ENCODE measurements at places on chromosomes 12 and 14.

DNA sequence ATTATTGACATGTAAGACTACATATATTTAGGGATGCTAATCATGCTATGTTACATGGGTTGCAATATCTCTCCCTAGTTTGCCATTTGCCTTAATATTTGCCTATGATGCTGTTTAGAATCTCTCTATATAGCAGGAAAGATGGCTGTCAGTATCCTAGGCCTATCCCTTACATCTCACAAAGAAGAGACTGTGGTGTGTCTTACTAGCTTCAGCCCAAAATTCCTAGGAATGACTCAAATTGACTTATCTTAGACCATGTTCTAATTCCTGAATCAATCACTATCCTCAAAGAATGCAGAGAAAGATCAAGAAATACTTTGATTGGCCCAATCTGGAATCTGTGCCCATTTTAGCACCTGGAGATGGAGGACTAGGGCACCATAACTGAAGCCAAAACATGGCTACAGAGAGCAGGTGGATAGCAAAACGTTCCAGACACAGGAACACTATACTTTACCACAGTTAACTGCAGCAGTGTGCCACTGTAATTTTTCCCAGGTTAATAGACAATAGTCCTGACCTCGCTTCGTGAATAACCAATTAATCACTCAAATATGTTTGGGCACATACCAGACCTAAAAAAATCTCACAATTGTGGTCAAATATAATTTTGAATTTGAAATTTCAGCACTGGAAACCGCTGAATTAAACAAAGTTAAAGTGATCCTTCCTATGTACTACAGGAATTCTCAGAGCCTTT is 32.7 kb upstream of the GLIPR1 start:
- DNase-seq = no peak

- DNase-seq = no peak
Observed at GRCh38 chr14:56131004-56131864, 13.0 kb downstream of the PELI2 start.

DNA sequence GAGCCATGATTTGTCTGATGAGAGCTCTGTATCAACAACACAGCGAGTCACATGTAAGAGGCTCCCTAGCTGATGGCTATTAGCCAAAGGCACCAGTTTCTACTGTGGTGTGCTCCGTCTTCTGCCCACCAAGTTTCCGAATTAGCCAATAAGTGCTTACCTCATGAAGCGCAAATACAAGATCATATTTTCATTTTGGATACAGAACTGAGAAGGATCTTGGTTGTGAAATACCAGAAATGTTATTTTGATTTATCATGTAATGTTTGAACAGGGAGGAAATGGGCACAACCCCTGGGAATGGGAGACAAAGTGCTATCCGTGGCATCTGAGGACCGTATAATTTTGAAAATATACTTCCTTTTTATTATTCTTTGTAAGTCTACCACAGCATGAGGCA is 234.3 kb downstream of the DACT1 start:
- DNase-seq = no peak

DNA sequence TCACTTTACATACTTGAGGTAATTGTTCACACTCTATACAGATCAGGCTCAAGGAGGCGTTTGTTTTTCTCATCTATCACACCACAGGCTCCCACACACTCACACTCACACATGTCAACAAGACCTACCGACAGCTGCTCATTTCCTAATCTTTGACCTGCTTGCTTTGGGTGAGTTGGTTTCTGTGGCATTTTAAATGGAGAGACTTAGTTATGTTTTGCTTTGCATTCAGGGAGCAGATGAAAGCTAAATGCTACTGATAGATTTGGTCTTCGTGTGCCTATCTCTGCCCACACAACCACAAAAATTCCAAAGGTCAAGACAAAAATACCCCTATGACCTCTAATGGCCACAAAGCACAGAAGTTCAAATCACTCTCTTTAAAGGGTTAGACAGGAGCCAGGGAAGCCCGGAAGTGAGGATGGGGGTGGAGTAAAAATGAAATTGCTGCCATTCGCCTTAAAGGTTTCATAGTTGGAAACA is 203.5 kb upstream of the G2E3 start:
- DNase-seq = no peak

DNA sequence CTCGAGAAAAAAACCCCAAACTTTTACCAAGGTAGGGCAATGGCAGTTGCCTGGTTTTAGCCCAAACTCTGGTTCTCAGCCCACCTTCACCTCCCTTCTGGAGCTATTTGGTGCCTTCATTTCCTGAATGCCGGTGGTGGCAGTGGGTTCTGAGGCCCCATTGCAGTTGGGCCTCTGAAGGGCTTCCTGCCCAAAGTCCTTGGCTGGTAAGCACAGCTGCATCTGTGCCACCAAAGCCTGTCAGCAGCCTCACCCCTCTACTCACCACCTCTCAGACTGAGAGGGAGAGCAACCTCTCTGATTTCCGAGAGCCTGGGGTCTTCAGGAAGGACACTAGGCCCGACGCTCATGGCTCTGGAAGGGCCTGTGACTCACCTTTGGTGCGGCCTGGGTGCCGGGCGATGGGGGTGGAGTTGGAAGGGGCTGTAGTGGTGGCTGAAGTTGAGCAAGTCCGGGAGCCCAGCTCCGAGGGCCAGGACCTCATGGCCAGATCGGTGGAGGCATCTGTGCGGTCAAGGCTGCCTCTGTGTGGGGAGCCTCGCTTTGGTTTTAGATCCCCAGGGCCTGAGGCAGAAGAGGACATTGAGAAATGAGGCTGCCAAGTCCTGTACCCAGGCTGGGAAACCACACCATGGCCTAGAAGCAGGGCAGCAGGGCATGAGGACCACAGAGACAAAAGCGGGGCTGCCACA is 38.6 kb upstream of the GPR68 start:
- DNase-seq = no peak

GRCh38 chr14:102734436-102734835 is 42.8 kb upstream of the TRAF3 start:
- DNase-seq = no peak

DNA sequence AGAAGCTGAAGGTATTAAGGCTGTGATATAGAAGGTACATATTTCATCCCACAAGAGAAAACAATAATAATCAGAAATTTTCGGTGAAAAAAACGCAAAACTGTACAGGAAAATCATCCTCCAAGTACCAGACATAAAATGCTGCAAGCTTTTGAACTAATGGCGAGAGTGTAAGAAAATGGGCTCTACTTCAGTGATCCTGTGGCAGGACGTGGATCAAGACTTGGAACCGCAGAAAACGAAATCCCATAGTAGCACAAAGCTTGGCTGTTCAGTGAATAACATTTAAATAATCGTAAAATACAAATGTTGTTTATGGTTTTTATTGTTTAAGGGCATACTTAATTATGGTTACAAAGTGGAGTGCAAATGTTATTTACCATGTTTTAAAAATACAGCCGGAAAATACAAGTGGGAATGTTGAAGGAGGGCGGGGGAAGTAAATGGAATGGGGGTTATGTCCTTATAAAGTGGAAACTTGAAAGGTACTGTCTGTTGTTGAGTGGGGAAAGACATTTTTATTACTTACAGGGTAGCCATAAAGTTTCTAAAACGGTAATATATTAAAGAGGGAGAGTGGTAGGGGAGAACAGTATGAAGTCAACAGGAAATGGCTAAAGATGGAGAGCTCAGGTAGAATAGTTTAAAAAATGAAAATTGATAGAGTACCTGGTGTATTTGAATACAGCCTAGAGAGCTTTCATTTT is 1.1 kb downstream of the SMIM10L1 start:
- no peak for DNase-seq
